Naive thymus-derived CD4-positive, alpha-beta T cell (primary cell): ENCODE measurements at places on chromosomes 2 and 18.

DNA sequence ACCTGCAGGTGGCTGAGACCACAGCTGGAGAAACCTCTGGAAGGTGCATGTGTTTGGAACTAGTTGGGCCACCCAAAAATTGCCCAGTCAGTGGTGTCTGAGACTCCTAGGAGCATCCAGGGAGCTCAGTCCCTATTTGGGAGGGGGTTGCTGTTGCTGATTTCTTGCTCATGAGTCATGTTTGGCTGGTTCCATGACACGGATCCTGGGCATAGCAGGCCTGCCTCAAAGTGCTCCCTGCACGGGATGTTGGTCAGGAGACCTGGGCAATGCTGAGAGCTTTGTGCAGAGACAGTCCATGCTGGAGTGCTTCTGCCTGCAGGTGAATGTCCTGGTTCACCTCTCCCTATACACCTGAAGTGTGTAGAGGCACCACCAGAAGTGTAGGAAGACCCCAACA lies 194.2 kb downstream of the GLI2 start:
- no peak for DNase-seq

DNA sequence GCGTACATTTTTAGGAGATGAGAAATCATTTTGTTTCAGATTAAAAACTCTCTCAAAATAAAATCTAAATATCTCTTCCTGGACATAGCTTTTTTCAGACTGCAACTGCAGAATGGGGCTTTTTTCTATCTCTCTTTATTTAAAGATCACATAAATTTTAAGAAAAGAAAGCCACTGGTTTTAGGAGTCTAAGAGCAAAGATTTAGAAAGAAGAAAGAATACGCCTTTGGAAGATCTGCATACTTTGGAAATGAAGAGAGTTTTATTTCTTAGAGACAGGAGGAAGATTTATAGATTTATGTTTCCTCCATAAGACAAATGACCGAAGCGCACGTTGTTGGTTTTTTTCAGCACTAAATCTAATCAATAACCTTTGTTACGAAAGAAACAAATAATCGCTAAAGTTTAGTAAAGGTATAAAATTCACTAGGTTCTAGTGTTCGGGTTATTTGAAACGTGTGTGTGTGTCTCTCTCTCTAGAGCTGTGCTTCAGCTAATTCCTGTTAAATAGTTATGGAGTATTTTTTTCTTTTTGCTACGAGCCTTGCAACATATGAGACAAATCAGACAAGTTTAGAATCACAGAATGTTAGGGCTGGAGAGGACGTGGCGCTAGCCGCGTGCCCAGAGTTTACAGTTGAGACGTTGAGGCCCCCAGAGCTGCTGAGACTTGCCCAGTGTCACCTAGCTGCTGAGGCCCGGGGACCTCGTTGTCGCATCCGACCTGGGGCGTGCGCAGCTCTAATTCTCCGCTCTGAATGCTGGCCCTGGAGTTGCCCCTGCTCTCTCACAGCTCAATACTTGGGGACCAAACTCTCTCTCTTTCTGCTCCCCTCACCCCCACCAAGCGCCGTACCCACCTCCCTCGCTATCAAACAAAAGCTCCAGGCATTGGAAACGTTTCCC lies 69.9 kb downstream of the CTAGE1 start:
- no peak for DNase-seq

- no peak for DNase-seq
Measured at GRCh38 chr2:1588978-1589621, 155.2 kb downstream of the PXDN start.

DNA sequence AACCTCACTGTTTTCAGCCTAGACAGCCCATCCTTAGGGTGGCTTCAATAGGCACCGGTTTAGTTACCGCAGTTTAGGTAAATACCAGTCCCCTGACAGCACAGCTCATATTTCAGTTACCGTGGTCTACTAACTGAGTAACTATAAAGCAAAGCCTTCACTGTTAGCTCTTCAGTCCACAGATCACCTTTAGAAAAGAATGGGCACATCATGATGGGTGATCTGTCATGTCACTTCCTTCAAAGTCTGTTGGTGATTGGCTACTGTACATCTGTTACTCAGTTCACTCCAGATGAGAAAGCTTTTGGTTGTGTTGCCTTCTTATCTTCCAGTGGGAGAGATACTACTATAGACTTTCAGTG lies 21.0 kb downstream of the SLC20A1 start:
- no peak for DNase-seq

DNA sequence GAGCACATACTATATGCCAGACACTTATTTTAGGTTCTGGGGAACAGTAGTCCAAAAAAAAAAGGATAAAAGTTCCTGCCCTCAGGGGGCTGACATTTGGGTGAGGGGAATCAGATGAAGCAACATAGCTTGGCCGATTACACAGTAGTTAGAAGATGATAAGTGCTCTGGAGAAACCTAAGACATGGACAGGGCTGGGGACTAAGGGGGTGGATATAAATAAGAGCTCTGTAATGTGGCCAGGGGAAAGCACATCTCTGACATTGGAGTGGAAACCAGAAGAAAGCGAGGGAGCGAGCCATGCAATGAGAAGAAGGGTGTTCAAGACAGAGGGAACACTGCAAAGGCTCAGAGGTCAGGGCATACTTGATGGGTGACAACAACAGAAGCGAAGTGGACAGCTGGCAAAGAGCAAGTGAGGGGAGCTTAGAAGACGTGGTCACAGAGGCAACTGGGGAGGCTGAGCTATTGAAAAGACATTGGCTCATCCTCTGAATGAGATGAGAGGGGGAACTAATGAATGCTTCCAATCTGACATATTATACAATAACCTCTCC lies 11.4 kb downstream of the TMEM182 start:
- no peak for DNase-seq

DNA sequence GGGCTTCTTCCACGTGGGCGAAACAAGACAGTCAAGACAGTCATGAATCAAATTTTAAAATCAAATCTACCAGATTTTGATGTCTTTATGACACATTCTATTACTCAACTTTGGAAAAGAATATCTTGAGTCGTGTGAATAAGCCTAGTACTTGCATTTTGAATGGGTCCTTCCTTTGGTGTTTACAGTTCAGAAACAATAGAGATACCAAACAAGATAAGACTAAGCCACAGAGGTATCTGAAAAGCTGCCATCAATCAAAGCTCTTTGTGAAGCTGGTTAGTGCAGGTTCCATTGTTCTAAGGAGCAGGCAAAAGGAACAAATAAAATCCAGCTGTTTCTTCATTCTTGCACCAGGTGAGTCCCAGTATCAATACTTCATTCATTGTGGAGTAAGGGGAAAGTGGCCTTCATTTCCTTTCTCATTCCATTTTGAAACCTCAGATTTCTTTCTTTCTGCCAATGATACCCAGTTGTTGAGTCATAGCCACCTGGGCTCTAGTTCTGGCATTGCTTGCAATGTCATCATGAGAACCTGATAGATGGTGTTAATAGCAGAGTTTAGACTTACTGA lies 151.7 kb upstream of the L3MBTL4 start:
- no peak for DNase-seq

DNA sequence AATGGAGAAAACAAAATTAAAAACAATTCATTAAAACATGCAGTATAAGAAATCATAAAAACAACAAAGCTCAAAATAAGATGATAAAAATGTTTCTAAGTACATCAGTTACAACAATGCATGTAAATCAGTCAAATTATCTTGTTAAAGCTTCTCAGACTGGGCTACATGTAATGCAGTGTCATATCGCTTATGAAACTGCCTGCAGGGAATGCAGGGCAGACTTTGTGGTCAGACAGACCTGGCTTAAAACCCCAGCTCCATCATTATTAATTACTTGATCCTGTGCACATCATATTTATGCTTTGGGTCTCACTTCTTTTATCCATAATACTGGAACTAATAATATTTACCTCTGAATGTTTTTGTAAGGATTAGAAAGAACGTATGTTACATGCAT lies 74.6 kb downstream of the PID1 start:
- no peak for DNase-seq

DNA sequence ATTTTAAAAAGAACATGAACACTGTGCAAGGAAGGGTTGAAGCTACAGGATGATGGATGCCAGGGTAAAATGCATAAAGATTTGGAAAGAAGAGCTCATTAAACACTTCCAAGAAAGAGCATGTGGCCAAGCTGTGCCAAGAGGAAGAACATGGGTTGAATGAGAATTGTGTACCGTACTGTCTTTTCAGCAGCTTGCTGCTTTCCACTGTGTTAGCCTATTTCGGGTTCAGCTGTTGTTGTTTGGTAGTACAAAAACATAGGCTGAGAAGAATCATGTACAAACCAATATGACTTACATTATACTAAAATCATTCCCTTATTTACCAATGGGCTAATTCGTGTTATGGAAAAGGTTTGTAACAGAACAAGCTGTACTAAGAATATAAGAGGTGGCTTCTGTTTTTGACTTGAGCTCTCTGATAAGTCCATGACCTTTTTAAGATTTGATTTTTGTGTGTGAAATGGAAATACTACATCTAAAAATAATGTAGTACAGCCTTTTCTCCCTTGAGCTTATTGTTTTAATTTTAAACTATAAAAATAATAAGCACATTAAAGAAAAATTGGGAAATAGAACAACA lies 188.3 kb upstream of the STON1 start:
- no peak for DNase-seq

- no peak for DNase-seq
Measured at GRCh38 chr2:224404796-224405195, 2.9 kb upstream of the FAM124B start.

GRCh38 chr18:32980896-32981295 lies 208.1 kb upstream of the KLHL14 start:
- DNase-seq = no peak
